Activated T-cell treated with anti-CD3 and anti-CD28 coated beads, Interleukin-2, amount 50 U/mL, for 72 hours (primary cell): ENCODE measurements at places on chromosomes 13 and 19.

- H3K4me3 ChIP-seq = peak overlapping the region; percentile 83
- no peak overlapping the region for H3K27ac ChIP-seq
- peak; percentile 50 for DNase-seq
- peaks cover 70% of the 10 kb centered on the region for H3K27me3 ChIP-seq
Observed at GRCh38 chr13:102402290-102402689, 442 bp upstream of the FGF14 start.

- peaks cover 4% of the 10 kb centered on the region for H3K4me1 ChIP-seq
- H3K27ac ChIP-seq = no peak overlapping the region
- H3K27me3 ChIP-seq = peaks cover 31% of the 10 kb centered on the region
- H3K4me3 ChIP-seq = no peak overlapping the region
- peak; percentile 15 for DNase-seq
Observed at GRCh38 chr13:30892966-30893365, 13.1 kb upstream of the MEDAG start.

DNA sequence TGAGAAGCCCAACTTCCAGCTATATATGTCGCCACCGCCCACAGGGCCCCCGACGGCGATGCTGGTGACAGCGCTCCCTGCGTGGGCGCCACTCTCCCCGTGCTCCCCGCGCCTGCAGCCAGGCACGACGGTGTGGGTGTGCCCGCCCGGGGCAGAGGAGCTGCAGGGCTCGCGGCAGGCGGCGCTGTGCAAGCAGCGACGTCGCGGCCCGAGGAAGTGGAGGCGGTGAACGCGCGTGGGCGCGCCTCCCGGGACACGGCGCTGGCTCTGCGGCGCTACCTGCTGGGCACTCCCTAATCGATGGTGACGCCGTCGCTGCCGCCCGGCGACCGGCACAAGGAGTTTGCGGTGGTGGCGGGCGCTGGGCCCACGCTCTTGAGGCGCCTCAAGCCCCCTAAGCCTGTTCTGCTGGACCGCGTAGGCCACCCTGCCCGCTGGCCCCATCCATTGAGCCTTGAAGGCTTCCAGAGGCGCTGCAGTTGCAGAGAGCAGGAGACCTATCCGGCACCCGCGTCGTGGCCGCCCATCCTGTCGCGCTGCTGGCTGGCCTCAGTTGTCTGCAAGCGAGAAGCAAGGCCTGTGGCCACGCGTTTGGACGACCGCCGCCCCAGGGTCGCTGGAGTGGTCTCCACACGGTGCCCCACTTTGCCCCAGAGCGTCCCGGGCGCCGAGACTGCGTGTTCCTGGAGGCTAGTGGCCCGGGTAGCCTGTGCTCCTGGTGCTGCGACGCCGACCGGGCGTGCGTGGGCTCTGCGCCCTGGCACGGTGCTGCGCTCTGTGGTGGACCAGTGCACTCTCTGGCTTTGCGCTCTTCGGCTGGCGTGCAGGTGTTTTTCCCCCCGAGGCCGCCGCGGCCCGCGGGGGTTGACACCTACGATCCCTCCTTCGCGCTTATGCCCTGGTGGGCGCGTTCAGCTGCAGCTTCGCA lies 23.1 kb downstream of the LRFN3 start:
- peak; percentile 80 for DNase-seq
- H3K4me1 ChIP-seq = peaks cover 7% of the 10 kb centered on the region
- no peak overlapping the region for H3K27ac ChIP-seq
- no peaks in the 10 kb centered on the region for H3K36me3 ChIP-seq
- H3K4me3 ChIP-seq = peak overlapping the region; percentile 73

- H3K36me3 ChIP-seq = no peaks in the 10 kb centered on the region
- H3K27ac ChIP-seq = no peak overlapping the region
- H3K27me3 ChIP-seq = no peaks in the 10 kb centered on the region
- no peak for DNase-seq
- H3K4me1 ChIP-seq = peaks cover 40% of the 10 kb centered on the region
- H3K4me3 ChIP-seq = no peak overlapping the region
Observed at GRCh38 chr19:4366666-4367335, 23.4 kb downstream of the MPND start.

DNA sequence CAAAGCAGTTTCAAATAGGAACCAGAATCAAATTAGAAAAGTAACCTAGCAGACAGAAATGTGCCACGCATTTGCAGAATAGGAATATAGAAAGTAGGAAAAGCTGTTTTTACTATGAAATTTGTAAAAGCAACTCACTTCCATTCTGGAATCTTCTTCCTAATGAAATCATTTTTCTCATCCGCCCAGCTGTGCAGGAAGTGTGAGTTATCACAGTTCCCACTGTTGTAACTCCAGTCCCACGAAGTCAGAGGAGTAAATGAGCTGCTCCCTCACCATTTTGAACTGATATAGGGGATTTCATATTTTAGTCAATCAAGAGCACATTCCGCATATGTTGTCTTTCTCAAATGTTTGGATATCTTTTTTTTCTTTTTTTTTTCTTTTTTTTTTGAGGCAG lies 230.8 kb downstream of the TBC1D4 start:
- no peaks in the 10 kb centered on the region for H3K36me3 ChIP-seq
- no peak overlapping the region for H3K4me3 ChIP-seq
- peaks cover 31% of the 10 kb centered on the region for H3K27me3 ChIP-seq
- no peak for DNase-seq
- peaks cover 2% of the 10 kb centered on the region for H3K4me1 ChIP-seq

- no peak overlapping the region for H3K4me3 ChIP-seq
- H3K27me3 ChIP-seq = no peaks in the 10 kb centered on the region
- no peaks in the 10 kb centered on the region for H3K4me1 ChIP-seq
- no peak for DNase-seq
- H3K36me3 ChIP-seq = no peaks in the 10 kb centered on the region
Observed at GRCh38 chr19:21593934-21594820, 88.8 kb downstream of the ZNF429 start.

GRCh38 chr13:111269508-111269907 lies 50.9 kb upstream of the TEX29 start:
- H3K4me3 ChIP-seq = no peak overlapping the region
- no peak for DNase-seq
- no peak overlapping the region for H3K27ac ChIP-seq
- peaks cover 4% of the 10 kb centered on the region for H3K4me1 ChIP-seq

DNA sequence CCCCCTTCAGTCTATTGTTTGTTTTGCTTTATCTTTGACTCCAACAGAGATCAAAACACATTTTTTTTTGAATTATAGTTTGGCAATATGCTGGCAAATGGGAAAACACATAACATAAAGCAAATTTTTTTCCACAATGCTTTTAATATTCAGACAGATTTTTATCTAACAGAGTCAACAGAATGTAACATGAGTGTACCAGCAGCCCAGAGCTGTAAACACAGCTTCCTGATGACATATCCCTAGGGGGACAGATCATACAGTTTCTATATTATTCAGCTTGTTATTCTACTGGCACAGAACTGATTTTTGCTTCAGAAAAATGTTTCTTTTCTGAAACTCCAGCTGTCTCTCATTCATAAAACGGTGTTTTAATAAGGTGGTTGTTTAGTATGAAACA lies 168.8 kb downstream of the OLFM4 start:
- peaks cover 10% of the 10 kb centered on the region for H3K27me3 ChIP-seq
- no peak overlapping the region for H3K27ac ChIP-seq
- H3K4me1 ChIP-seq = no peaks in the 10 kb centered on the region
- DNase-seq = no peak
- H3K4me3 ChIP-seq = no peak overlapping the region

GRCh38 chr13:64704121-64704649 lies 2526.0 kb downstream of the PCDH9 start:
- no peak overlapping the region for H3K4me3 ChIP-seq
- no peaks in the 10 kb centered on the region for H3K27me3 ChIP-seq
- H3K36me3 ChIP-seq = no peaks in the 10 kb centered on the region
- H3K4me1 ChIP-seq = no peaks in the 10 kb centered on the region
- DNase-seq = no peak

- no peak for DNase-seq
- H3K27me3 ChIP-seq = no peaks in the 10 kb centered on the region
- H3K4me1 ChIP-seq = peaks cover 14% of the 10 kb centered on the region
- H3K27ac ChIP-seq = peak overlapping the region; percentile 37
- H3K36me3 ChIP-seq = no peaks in the 10 kb centered on the region
- H3K4me3 ChIP-seq = no peak overlapping the region
Observed at GRCh38 chr19:10896851-10897526, 25.6 kb downstream of the CARM1 start.
